LoVo (cell line): ENCODE measurements at places on chromosomes 5 and 9.

- no peak for DNase-seq
These were observed 97.2 kb upstream of the BASP1 start for GRCh38 chr5:17120209-17120608.

- DNase-seq = peak; percentile 72
These were observed 166.9 kb downstream of the SNCAIP start for GRCh38 chr5:122478741-122479442.

DNA sequence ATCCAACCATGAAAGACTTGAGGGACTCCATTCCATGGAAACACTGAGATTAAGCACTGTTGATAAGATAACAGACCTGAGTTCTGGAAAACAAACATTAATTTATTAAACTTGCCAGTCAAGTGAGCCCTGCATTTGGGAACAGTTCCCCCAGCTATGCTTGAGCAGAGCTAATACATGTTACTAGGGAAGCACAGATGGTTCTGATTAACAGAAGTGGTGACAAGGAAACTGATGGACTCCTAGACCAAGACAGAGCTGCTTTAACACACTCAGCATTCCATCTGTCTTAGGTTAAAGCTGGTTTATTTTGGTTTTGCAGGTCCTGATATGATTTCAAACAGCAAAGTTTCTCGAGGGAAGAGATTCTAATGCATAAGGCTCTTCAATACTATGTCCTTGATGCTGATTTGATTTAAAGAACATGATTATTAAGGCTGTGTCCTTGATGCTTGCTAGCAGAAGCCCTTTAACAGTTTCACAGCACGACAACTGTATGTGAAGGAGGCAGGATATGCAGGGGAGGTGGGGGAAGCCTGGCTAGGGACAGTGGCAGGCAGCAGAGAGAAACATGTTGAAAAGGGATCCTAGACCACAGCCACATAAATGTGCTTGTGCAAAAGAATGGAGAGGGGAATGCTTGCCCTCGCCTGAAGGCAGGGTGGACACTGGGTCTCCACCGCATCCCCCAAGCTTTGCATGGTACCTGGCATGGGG, 66.2 kb downstream of the ACTBL2 start:
- DNase-seq = no peak

- DNase-seq = no peak
These were observed 22.0 kb upstream of the GNAQ start for GRCh38 chr9:78053627-78054026.

DNA sequence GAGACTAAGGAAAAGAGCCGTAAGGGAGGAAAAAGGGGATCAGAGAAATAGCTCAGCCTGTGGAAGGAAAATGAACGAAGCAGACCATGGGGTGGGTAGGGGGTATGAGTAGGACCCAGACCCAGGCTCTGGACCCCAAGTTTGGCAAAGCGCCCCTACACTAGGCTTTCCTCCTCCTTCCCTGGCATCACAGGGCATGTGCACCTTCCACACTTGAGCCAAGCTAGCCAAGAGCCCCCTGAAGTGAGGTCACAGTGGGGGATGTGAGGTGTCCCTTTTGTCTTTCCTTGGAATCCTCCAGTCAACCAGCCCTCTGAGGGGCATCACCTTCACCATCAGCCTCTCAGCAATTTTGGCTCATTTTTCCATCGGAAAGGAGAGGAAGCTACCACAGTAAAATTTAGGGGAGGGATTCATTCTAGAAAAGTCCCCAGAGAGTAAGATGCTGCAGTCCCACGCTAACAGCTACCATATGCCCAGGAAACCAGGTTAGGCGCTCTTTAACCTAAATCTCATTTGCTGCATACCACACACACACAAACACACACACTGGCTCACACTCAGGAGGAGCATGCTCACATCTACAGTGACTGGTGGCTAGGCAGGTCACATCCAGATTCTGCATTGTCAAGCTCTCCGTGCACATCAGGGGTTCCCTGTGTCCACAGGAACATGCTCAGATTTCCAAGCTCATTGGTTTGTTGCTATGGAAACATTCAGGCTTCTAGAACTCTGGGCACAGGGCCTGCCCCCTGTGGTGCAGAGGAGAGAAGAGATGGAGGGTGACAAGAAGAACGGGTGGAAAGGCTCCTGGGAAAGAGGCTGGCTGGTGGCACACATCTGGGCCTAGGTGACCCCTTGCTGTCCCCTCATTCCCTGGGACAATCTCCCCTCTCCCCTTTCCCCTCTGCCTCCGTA, 9.9 kb downstream of the REEP2 start:
- DNase-seq = no peak

GRCh38 chr5:167507463-167508233, 783.8 kb upstream of the WWC1 start:
- no peak for DNase-seq

- DNase-seq = no peak
These were observed 45.0 kb upstream of the PRR16 start for GRCh38 chr5:120419127-120419526.

- no peak for DNase-seq
These were observed 267.7 kb upstream of the SMARCA2 start for GRCh38 chr9:1747417-1747967.

DNA sequence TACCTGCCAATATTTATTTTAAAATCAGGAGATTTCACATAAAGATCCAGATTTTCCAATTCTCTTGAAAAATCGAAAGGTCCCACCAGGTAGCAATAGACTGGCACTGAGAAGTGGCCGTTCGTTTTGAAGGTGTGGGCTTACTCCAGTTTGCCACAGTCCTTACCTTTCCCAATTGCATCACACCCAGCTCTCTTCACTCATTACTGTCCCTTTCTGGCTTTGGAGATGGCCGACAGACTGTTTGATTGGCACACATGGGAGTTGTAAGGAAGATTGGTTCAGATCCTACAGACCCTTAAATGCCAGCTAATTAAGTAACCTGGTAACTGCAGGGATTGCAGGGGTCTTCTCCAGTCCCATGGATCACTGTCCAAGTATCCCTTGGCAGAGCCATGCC, 68.7 kb upstream of the LARP1 start:
- DNase-seq = no peak

GRCh38 chr5:45038366-45038987, 229.7 kb downstream of the MRPS30 start:
- DNase-seq = peak; percentile 44

DNA sequence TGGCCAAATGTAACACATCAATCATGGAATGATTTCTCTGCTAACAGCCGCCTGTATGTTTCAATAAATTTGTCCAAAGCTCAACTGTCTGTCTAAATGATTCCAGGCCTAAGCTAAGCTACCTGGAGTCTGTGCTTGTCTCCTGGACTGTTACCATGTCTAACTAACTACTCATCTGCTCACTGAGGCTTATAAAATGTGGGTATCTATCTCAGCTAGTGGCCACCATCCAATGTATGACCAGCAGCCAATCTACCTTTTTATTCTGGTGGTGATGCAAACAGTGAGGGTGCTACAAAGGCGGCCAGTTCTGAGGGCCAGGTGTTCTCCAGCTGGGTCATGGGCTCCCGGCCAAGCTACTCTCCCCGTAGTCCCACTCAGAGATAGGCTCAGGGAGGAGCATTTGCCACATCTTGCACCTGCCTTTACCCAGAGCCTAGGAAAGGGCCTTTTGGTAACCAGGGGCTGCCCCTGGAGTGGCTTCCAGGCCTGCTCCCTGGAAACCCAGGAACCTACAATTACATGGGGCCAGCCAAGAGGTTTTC, 59.1 kb downstream of the PFDN1 start:
- DNase-seq = no peak
